ENCODE measurements at places on chromosomes 7 and 10.

DNA sequence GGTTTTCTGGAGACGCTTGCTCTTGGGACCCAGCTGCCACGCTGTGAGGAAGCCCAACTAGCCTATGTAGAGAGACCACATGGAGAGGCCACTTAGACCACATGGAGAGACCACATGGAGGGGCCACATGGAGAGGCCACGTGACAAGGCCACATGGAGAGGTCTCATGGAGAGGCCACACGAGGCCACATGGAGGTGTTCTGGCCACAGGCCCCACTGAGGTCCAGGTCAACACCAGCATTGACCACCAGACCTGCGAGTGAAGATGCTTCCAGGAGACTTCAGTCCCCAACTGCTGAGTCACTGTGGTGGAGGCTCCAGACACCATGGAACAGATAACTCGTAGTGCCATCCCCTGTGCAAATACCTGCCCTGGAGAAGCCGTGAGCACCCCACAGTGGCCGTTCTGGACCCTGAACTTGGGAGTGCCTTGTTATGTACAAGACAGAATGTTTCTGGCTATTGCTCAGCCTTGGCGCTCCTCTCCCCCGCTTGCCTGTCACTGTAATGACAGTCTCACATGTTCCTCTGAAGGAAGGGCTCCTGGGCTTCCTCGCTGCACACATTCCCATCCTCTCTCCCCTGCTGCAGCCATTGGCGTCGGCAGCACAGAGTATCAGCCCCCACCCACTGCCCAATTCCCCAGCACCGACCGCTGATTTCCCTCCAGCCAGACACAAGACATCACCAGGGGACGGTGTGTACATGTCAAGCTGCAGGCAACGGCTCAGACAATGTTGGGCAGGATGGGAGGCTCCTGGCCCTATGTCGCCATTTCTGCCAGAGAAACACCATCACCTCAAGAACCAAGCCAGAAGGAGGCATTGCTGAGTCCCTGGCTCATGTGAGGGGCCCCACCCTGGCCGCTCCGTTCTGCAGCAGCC is 49.0 kb upstream of the TNRC18 start:
- ATAC-seq, result no peak

DNA sequence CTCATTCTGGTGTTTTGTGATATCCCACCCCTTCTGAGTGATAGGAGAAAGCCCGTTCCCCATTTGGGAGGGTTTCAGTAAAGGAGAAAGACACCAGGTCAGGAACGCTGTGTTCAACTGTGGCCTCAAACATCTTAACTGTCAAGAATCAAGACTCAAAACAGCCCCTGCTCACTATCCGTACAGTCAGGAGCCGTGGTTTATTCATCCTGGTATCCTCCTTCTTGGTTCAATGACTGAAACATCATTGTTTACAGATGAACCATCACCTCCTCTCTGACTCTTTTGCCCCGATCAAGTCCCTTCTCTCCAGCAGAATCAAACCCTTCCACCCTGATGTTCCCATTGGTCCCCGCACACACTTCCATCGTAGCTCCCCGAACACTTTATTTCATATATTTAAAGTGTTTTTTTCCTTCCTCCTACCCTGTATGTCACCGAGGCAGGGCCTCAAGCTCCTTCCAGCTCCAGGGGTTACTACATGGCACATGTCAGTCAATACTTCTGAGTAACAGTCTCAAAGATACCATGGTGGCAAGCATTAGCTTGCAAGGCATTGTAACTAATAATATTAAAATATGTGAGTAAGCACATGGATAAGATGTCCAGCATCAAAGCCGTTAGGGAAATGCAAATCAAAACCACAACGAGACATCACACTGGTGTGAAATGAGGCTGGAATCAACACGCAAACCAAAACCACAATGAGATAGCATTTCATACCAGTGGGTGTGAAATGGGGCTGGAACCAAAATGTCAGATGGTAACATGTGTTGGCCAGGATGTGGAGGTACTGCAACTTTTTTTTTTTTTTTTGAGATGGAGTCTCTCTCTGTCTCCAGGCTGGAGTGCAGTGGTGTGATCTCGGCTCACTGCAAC is 124.7 kb upstream of the C1QL3 start:
- ATAC-seq, result no peak

DNA sequence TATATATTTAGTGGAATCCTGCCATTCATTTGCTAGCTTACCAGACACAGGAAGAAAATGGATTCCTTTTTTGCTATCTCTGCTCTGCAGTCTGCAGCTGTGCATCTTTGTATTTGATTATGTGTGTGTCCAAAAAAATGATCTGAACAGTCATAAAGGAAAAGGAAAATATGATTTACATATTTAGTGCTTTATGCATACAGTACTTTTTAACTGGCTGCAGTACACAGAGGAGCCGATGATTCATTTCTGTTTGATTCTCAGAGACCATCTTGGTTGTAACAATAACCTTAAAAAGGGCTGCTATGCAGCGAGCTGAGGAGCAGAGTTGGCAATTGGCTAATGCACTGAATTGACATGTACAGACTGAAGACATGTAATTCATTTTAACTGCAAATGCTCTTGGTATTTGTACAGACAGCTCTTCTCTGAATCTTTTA is 151.3 kb upstream of the FZD1 start:
- no peak for ATAC-seq

- ATAC-seq, result no peak
Observed at GRCh38 chr7:40301486-40302068, 166.8 kb downstream of the SUGCT start.

GRCh38 chr10:132447446-132448247 is 50.6 kb downstream of the PWWP2B start:
- peak; percentile 49 for ATAC-seq

DNA sequence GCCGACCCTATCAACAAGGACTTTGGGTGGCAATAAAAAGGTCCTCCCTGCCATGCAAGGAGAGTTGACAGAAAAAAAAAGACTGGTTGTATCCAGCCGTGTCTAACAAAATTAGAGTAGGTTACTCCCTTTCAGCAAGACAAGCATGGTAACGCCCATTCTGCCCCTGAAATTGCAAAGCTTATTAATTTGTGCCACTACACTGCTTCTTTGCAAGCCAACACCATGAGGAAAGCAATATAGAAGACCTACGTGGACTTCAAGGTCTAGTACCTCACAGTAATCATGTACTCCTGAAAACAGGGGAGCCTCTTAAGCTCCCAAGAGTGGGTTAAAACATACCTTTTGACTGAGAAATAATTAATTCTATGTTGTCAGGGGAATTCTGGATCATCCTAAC is 90.3 kb downstream of the FRMPD2 start:
- ATAC-seq, result no peak

DNA sequence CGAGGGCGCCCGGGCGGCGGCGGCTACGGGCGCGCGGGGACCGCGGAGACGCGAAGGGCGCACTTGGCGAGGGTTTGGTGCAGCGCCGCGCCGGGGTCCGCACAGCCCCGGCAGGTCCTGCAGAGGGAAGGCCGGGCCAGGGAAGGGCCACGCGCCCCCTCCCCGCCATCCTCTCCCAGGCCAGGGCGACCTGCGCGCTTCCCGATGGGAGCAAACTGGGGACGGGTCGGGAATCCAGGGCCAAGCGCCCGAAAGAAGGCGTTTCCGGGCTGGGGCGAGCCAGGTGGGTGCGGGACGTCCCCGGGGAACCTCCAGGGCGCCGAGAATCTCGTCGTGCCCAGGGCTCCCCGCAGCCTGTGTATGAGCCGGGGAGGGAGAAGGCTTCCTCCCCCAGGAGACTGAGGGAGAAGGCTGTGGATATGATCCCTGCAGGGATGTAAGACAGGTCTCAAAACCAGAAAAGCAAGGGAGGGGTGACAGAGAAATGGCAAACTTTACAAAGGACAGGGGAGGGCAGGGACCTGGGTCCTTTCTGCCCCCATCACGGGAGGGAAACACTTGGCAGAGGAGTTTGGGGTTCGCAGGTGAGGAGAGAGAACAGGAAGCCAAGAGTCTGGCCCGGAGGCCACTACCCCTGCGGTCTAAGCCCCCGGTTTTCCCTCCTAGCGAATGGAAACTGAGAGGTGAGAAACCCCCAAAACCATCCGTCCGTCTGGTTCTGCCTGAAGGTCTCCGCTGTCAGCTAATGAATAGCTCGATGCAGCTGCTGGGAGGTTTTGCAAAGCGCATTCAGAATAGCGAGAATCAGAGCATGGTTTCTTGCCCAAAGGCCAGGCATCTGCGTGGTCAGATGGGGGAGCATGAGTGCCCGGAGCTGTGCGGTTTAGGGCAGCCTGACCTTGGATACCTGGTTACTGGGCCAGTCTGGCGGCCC is 674 bp downstream of the AMZ1 start:
- ATAC-seq, result peak; percentile 71

GRCh38 chr10:91043173-91043910 is 122.5 kb upstream of the ANKRD1 start:
- no peak for ATAC-seq

GRCh38 chr10:77321838-77322237 is 315.8 kb downstream of the KCNMA1 start:
- no peak for ATAC-seq

GRCh38 chr7:42698600-42699374 is 213.1 kb downstream of the C7orf25 start:
- ATAC-seq, result no peak

GRCh38 chr10:79025199-79025832 is 43.5 kb upstream of the ZMIZ1 start:
- ATAC-seq, result no peak

GRCh38 chr10:45243261-45243660 is 72.1 kb downstream of the OR13A1 start:
- no peak for ATAC-seq

GRCh38 chr10:76723844-76724243 is 913.8 kb downstream of the KCNMA1 start:
- no peak for ATAC-seq

GRCh38 chr10:77741746-77742145 is 104.1 kb upstream of the KCNMA1 start:
- ATAC-seq, result no peak

DNA sequence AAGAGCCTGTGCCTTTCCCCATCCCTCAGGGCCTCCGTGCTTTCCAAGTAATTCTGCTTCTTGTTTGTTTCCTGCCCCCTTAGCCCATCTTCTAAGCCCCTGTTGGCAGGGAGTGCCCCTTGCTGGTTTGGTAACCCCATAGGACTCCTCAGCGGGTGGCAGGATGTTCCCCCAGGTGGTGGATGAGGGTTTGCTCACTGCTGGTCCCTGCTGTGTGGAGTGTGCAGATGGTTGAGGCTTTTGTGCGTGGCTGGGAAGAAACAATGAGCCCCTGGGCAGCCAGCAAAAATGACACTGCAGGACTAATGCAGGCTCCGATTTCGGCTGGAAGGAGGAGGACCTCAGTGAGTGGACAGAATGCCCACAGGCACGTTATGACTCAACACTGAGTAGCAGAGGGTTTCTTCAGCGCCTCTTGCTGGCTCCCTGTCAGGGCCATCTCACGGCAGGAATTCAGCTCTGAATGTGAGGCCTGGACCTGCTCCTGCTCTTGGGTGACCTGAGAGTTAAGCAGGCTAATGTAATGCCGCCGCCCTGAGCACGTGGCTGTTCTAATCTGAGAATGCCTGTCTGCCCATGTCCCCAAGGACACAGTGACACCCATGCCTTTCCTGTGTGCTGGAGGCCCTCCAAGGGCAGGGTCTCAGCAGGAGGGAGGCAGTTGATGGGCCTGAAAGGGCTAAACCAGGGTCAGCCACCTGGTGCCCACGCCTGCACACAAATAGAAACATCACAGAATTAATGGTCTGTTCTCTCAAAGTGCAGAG is 16.6 kb downstream of the BAG3 start:
- ATAC-seq, result no peak

DNA sequence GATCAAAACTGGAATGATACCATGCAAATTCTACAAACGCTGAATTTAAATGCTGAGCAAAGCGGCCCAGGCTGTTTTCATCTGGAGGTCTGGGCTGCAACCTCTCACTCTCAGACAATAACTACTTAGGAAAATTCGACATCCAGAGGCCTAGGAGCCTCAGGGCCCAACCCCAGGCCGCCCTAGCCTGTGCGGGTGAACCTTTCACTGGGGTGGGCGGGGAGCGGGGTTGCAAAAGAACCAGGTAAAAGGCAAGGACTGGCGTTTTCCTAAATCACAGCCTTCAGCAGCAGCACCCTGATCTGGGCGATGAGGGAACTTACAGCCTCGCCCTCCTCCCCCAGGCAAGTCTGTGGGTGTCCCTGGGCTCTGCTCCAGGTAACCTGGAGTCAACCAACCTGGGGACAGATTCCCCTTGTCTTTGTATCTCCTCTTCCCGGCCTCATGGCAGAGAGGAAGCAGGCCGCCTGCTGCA is 33.4 kb downstream of the CALML5 start:
- no peak for ATAC-seq

DNA sequence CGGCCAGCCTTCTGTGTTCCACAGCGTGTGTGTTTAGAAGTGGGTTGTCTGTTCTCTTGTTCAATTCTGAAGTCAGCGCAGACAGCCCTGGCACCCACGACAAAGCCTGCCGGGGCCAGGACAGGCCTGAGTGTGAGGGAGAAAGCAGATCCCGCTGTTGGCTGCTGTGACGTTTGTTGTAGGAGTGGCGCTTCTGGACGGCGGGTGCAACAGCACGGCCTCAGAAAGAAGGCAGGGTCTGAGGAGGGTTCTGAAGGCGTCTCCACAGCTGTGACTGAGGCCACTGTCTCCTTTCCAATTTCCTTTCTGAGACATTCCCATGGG is 76.2 kb downstream of the VIPR2 start:
- ATAC-seq, result no peak

DNA sequence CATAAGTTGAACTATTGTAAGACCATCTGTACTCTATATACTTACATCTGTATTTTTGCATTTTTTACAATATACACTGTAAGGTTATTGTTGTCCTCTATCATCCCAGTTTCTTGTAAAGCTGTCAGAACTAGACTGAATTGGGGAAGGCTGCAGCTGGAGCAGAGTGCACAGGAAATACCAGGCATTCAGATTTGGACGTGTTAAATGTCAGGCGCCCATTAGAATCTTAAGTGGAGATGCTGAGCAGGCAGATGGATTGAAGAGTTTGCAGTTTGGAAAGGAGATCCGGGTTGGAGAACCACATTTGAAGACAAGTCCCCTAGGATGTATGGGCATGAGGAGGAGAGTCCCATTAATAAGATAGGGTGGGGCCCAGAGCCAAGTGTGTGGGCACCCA is 40.4 kb downstream of the MTURN start:
- no peak for ATAC-seq

- no peak for ATAC-seq
Observed at GRCh38 chr7:66088861-66089838, 13.5 kb downstream of the ASL start.

DNA sequence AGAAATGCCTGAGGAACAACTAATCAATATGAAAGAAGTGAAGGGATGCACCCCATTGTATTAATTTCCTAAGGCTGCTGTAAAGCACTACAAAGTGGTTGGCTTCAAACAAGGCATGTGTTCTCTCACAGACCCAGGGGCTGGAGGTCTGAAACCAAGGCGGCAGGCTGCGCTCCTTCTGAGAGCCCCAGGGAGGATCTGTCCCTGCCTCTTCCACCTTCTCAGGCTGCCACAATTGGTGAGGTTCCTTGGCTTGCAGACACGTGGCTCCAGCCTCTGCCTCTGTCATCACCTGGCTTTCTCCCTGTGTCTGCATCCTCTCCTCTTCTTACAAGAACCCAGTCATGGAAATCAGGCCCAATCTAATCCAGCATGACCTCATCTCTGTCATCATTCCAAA is 110.1 kb downstream of the TNS3 start:
- no peak for ATAC-seq

Data from stimulated activated memory B cell treated with anti-CD40 and anti-IgM and Interleukin-4, amounts not matched to agents 10 μg/mL and 1 μg/mL and 100 μg/mL, for 72 hours (primary cell).